ENCODE measurements at places on chromosomes 3 and 15. TPM values are rescaled to one million over a fixed set of nuclear protein-coding genes. Genes with fewer than 3 reads are reported as not detected.

DNA sequence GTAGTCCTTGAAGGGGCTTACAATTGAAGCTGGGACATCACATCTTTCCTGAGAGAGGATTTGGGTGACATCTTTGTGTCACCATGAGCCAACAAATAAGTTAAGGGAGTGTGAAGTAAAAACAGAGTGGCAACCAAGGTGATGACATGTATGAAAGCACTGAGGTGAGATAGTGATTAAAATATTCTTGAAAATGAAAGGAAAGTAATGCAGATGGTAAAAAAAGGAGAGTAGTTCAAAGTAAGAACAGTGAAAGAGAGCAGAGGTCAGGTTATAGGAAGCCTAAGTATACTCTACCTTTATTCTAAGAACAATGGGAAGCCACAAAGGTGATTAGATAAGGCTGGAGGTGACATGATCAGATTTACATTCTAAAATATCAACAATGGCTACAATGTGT, 486.1 kb downstream of the DIPK2A start:
- H3K4me3 ChIP-seq = no peak overlapping the region
- no peak for DNase-seq

- no peaks in the 10 kb centered on the region for H3K36me3 ChIP-seq
- H3K27ac ChIP-seq = no peak overlapping the region
- H3K27me3 ChIP-seq = no peaks in the 10 kb centered on the region
These were observed 270.2 kb downstream of the ROBO1 start for GRCh38 chr3:79497447-79498111.

DNA sequence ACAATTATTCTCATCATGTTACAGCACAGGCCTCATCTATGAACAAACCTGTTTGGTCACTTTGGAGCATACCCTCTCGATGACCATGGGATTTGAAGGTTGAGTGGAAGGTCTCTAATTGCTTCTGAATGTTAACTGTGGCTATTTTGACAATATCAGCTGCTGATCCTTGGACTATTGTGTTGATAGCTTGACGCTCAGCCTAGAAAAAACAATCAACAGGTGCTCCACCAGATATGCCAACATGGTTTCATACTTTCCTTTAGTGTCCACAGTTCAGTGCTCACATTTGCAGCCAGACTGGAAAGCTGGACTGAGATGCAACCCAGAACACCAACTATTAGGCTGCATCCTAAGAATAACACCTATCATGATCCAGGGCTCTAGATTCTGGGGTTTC, 109.7 kb downstream of the POLQ start:
- no peak overlapping the region for H3K4me3 ChIP-seq
- H3K36me3 ChIP-seq = no peaks in the 10 kb centered on the region
- no peak overlapping the region for H3K27ac ChIP-seq
- H3K27me3 ChIP-seq = no peaks in the 10 kb centered on the region

- no peaks in the 10 kb centered on the region for H3K4me1 ChIP-seq
- no peak overlapping the region for H3K27ac ChIP-seq
- H3K4me3 ChIP-seq = no peak overlapping the region
- H3K27me3 ChIP-seq = peaks cover 19% of the 10 kb centered on the region
These were observed 6.0 kb downstream of the UNC13C start for GRCh38 chr15:53984221-53984620.

GRCh38 chr15:33153548-33153947, 41.0 kb downstream of the FMN1 start:
- DNase-seq = no peak
- no peak overlapping the region for H3K4me3 ChIP-seq
- no peak overlapping the region for H3K27ac ChIP-seq
- H3K27me3 ChIP-seq = no peaks in the 10 kb centered on the region

DNA sequence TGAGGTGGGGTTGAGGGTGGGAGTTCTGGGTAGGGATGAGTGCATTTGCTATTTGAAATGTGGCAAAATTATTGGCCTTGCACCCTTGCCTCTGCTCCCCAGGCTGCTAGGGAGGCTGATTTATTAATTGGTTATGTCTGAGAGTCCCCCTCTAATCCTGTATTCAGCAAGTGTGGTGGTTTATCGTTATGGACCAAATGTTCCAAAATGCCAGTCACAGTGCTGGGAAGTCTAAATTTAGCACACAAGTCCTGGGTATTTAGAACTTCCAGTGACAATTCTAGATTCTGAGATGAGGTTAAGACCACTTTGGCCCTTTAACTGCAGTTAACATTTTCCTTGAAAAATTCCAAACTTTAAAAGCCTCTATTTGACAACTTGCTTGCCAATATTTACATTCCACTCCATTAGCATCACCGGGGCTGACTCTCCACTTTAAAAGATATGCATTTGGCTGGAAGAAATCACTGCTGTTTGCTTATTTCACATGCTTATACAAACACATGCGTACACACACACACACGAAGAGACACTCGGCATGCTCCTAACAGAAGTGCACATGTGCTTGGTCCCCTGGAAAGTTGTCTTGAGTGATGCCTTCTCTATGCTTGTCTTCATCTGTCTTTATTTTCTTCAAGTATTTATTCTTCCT, 247.7 kb downstream of the IL20RB start:
- H3K27me3 ChIP-seq = peaks cover 2% of the 10 kb centered on the region
- no peak for DNase-seq
- H3K36me3 ChIP-seq = no peaks in the 10 kb centered on the region
- H3K4me3 ChIP-seq = no peak overlapping the region

KIF15 gene
- 2.7 TPM for total RNA-seq

DNA sequence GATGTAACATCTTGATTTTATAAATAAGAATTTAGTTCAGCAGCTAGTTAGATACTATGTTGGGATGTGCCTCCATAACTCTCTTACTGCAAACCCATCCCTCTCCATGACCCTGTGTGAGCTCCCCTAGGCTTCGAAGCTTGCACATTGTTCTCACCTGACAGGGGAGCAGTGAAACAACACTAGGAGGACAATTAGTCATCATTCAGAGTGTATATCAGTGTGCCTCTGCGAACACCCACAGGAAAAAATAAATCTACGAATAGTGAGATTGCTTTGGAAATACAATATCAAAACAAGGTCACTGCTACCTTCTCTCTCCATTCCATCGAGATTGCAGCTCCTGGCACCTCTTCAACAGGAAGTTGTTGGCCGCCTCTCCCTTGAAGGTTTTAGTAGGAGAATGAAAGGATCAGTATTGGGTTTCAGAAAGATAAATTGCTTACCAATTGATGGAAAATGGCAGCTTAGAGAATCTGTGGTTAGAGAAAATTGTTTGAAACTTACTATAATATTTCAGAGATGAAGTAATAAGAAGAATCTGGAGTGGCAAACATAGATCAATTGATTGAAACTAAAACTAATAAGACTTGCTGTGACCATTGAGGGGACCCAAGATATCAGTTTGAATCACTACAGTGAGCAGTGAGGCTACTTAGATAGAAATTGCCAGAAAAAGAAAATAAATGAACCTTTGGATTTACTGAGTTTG, 103.2 kb downstream of the CHL1 start:
- no peaks in the 10 kb centered on the region for H3K4me1 ChIP-seq
- H3K27me3 ChIP-seq = peaks cover 3% of the 10 kb centered on the region
- no peak overlapping the region for H3K27ac ChIP-seq
- no peak overlapping the region for H3K4me3 ChIP-seq

DNA sequence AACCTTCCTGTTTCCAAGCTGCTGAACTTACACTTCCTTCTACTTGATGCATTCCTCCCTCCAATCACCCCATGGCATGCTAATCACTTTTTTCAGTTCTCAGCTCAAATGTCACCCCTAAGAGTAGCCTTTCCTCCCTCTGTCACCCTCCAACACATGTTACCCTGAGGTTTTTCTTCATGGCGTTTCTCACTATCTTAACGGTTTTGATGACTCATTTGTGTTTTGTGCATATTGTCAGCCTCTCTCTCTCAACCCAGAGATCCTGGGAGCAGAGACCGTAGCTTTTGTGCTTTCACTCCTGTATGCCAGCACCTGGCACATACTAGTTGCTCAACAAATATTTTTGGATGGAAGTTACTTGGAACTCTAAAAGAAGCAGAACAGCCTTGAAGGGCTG, 24.5 kb downstream of the LRRC3B start:
- H3K27me3 ChIP-seq = peaks cover 19% of the 10 kb centered on the region
- H3K36me3 ChIP-seq = no peaks in the 10 kb centered on the region
- DNase-seq = no peak
- no peak overlapping the region for H3K4me3 ChIP-seq
- no peaks in the 10 kb centered on the region for H3K4me1 ChIP-seq

DNA sequence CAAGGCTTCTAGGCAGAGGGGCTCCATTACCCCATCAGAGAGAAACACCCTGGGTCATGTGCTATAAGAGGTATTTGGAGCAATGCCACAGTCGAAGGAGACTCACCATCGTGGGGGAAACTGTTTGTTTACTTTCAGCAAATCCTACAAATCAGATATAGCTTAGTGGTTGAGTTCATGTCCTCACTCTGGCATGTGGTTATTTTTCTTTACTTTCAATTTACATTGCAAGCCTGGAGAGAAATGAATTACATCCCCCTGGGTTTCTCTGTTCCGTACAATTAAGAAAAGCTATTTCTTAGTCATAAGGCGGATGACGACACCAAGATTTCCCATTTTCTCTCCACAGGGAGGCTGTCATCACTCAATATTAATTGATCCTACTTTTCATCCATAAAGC, 36.9 kb downstream of the RFTN1 start:
- H3K27me3 ChIP-seq = no peaks in the 10 kb centered on the region
- H3K36me3 ChIP-seq = peaks cover 3% of the 10 kb centered on the region
- no peak for DNase-seq
- H3K27ac ChIP-seq = peak overlapping the region; percentile 73
- peaks cover 76% of the 10 kb centered on the region for H3K4me1 ChIP-seq

OR5H1 gene
- total RNA-seq = not detected

GRCh38 chr15:51348688-51349087, 7.2 kb downstream of the GLDN start:
- no peak for DNase-seq
- peaks cover 19% of the 10 kb centered on the region for H3K27me3 ChIP-seq

BUB1B gene
- 7.4 TPM for total RNA-seq

GRCh38 chr15:34883633-34884032, 85.9 kb downstream of the AQR start:
- no peak overlapping the region for H3K27ac ChIP-seq
- DNase-seq = no peak
- H3K36me3 ChIP-seq = peaks cover 30% of the 10 kb centered on the region
- no peak overlapping the region for H3K4me3 ChIP-seq

ABHD6 gene
- 9.4 TPM for total RNA-seq

ARNT2 gene
- 30.7 TPM for total RNA-seq

GRCh38 chr3:153734777-153735551, 386.2 kb upstream of the ARHGEF26 start:
- H3K4me1 ChIP-seq = no peaks in the 10 kb centered on the region
- DNase-seq = no peak
- H3K27me3 ChIP-seq = no peaks in the 10 kb centered on the region
- H3K36me3 ChIP-seq = no peaks in the 10 kb centered on the region
- H3K27ac ChIP-seq = no peak overlapping the region

GRCh38 chr3:69342074-69342473, 43.8 kb downstream of the FRMD4B start:
- no peak overlapping the region for H3K27ac ChIP-seq
- DNase-seq = no peak
- peaks cover 14% of the 10 kb centered on the region for H3K4me1 ChIP-seq
- H3K4me3 ChIP-seq = no peak overlapping the region
- no peaks in the 10 kb centered on the region for H3K27me3 ChIP-seq

GRCh38 chr3:42742259-42742658, 30.8 kb downstream of the CCDC13 start:
- DNase-seq = no peak
- H3K27ac ChIP-seq = no peak overlapping the region
- H3K4me3 ChIP-seq = no peak overlapping the region
- peaks cover 7% of the 10 kb centered on the region for H3K4me1 ChIP-seq
- no peaks in the 10 kb centered on the region for H3K36me3 ChIP-seq

CLSTN2 gene
- total RNA-seq = 63.7 TPM

SLC30A4 gene
- 17.1 TPM for total RNA-seq

SLC22A13 gene
- total RNA-seq = 0.97 TPM

RHCG gene
- total RNA-seq = not detected

- no peak overlapping the region for H3K4me3 ChIP-seq
- H3K27me3 ChIP-seq = no peaks in the 10 kb centered on the region
- peaks cover 26% of the 10 kb centered on the region for H3K36me3 ChIP-seq
- no peak for DNase-seq
These were observed 4.1 kb downstream of the MAN2A2 start for GRCh38 chr15:90907051-90907660.

DNA sequence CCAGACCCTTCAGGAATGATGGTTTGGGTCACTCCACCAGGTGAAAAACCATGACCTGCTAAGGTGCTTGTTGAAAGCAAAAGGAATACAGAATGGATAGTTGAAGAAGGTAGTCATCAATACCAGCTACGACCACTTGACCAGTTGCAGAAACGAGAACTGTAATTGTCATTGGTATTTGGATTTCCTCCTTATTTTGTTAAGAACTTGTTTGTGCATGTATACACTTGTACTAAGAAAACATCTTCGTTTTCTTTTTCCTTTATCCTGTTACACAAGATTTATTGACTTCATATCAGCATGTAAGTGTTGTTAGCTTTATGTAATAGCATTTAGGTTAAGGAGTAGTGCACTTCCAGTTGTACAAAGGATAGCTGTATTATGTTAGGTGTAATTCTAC, 261.8 kb downstream of the MCTP2 start:
- no peak overlapping the region for H3K4me3 ChIP-seq
- H3K27me3 ChIP-seq = no peaks in the 10 kb centered on the region
- no peaks in the 10 kb centered on the region for H3K36me3 ChIP-seq
- no peak overlapping the region for H3K27ac ChIP-seq

FRMD4B gene
- total RNA-seq = 10.6 TPM

GRCh38 chr15:57196865-57197264, 179.4 kb upstream of the CGNL1 start:
- H3K36me3 ChIP-seq = peaks cover 12% of the 10 kb centered on the region
- DNase-seq = no peak
- no peak overlapping the region for H3K4me3 ChIP-seq

DNA sequence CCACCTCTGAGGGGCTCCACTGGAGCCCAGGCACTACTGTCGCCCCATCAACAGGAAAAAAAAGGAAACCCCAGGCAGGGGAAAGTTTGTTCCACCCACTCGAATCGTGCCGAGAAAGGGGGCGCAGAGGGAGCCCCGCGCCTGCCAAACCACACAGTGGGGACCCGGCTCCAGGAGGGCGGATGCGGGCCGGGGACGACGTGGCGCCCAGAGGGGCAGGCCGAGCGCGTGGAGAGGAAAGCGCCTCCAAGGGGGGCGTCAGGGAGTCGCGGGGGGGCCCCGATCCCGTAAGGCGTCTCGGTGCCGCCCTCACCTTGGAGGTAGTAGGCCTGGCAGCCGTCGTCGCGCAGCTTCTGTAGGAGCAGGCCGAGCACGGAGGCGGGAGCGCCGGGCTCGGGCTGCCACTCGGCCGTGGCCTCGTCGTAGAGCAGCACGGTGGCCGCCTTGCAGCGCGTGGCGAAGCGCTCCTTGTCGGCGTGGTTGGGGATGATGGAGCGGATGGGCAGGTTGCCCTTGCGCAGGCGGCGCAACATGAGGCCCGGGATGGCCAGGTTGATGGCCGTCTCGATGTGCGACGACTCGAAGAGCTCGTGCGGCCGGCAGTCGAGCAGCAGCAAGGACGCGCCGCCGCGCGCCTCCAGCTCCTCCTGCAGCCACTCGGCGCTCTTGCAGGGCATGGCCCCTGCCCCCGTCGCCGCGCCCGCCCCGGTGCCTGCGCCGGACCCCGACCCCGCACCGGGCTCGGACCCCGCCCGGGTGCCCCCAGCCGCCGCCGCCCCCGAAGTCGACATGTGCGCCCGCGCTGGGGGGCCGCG, 627 bp downstream of the DUSP7 start:
- H3K4me1 ChIP-seq = peaks cover 39% of the 10 kb centered on the region
- H3K27me3 ChIP-seq = no peaks in the 10 kb centered on the region
- DNase-seq = no peak

- peak within 1 kb of the TSS; percentile 92 for H3K27ac ChIP-seq
- peak within 1 kb of the TSS; percentile 99 for H3K4me3 ChIP-seq
- H3K4me1 ChIP-seq = peaks cover 26% of the 10 kb centered on the region
- H3K36me3 ChIP-seq = peaks cover 4% of the 10 kb centered on the region
- no peaks in the 10 kb centered on the region for H3K27me3 ChIP-seq
These were observed at the start of the genes EAF2 and IQCB1 for GRCh38 chr3:121834671-121835464. TSS of gene EAF2 (plus strand) at chr3:121835209. CDS start at chr3:121835286, 77 bp downstream. TSS of gene IQCB1 (minus strand) at chr3:121835060. CDS start at chr3:121828960, 6,100 bp downstream.

Data from chondrocyte (in vitro differentiated cells).